Peyer's patch (tissue), 4 donors: ENCODE measurements at places on chromosomes 12 and 14.

DNA sequence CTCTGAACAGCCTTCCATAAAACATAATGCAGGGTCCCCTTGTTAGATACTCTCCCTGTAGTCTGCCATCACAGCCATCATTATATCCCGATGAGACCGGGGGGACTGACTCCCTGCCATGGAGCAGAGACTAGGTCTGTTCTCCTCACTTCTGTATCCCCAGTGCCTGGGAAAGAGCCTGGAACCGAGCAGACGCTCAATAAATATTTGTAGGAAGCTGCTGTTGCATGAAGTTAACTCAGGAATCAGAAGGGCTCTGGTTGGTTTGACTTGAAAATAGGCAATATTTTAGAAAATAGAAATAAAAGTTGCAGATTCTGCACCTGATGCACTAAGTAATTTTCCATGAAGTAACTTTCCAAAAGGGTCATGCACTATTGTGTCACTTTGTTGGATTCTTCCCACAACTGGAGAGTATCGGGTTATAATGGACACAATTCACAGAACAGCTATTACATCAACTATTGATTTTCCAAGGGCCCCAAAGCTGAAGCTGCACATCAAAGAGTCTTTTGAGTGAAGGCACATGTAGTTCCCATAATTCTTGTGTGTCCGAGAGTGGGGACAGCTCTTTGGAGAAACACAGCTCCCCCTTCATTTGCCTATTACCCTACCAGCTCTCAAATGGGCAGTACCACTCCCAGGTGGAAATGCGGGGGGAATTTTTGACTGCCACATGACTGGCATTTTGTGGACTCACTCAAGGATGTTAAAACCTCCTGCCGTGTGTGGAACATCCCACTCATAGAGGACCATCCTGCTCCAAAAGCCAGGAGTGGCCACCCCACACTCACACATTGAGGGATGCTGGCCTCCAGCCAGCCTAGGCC lies 18.8 kb downstream of the CLMN start:
- DNase-seq = no peak

GRCh38 chr12:17810399-17810798 lies 279.6 kb downstream of the RERGL start:
- DNase-seq = no peak

DNA sequence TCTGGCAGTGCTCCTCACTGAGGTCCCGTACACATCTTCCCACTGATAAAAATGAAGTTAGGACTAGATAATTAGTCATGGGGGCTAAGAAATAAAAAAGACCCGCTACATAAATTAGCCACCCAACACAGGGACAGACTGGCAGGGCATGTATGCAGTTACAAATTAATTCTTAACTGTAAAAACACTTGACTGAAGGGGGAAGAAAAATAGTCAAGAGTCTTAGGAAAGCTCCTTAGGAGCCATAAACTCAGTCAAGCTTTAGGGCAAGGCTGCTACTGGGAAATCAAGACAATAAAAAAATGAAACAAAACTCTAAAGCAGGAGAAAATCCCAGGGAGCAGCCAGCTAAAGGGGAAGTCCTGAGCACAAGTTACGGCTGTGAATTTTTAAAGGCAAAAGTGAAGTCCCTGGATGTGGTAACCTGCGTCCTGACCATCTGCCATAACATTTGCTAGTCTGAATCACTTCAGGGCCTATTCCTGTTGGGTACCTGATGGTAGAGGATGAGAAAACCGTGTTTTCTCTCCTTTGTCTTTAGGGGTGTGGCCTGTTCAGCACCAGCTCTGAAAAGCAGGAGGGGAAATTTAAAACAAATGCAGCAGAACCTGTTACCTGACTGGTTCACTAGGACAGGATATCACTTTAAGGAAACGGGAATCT lies 7.5 kb upstream of the NPFF start:
- no peak for DNase-seq

GRCh38 chr14:80664576-80664975 lies 277.0 kb downstream of the CEP128 start:
- no peak for DNase-seq
